ENCODE measurements at places on chromosomes 1 and 21.

GRCh38 chr1:246107516-246108277 is 399.4 kb downstream of the SMYD3 start:
- DNase-seq = no peak

GRCh38 chr1:94304553-94304952 is 67.2 kb upstream of the ARHGAP29 start:
- no peak for DNase-seq

DNA sequence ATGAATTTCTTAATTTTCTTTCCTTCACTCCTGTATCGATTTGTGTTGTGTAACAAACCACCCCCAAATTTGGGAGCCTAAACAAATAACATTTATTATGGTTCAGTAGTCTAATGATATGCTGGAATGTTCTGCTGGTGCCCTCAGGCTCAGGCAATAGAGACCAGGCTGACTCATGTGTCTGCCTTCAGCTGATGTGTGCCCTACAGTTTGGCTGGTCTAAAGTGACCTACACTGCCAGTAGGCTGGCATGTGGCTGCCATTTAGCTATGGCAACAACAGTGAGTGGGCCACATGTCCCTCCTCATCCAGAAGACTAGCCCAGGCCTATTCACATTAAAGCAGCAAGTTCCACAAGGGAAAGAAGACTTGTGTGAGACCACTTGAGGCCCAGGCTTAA is 115.8 kb downstream of the PTPRC start:
- DNase-seq = no peak

DNA sequence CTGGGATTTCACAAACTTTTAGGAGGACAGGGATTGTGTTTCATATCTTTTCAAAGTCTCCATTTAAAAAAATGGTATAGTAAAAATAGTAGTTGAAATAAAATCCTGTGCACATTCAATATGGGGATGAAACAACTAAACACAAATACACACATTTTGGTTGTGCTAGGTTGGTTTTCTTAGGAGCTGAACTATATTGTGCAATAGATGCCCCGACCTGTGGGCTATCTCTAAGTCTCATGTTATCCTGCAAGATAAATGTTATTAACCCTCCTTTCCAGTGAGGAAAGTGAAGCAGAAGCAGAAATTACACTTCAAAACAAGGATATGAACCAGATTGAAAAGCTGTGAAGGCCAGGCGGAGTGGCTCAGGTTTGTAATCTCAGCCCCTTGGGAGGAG is 1.3 kb upstream of the PLD5 start:
- no peak for DNase-seq

DNA sequence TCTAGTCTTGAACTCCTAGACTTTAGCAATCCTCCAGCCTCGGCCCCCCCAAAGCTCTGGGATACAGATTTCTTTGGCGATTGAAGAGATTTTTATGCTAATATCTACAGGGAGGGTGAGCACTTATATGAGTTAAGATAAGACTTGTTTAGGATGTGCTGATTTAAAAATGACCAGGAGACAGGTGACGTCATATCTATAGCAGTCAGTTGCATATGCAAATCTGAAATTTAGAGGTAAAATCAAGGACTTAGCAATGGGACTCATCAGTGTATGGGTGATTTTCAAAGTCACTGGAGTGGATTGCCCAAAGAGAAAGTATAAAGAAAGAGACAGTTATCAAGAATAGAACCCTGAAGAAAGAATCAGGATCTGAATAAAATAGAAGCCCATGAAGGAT is 394.5 kb downstream of the ADGRL2 start:
- no peak for DNase-seq

DNA sequence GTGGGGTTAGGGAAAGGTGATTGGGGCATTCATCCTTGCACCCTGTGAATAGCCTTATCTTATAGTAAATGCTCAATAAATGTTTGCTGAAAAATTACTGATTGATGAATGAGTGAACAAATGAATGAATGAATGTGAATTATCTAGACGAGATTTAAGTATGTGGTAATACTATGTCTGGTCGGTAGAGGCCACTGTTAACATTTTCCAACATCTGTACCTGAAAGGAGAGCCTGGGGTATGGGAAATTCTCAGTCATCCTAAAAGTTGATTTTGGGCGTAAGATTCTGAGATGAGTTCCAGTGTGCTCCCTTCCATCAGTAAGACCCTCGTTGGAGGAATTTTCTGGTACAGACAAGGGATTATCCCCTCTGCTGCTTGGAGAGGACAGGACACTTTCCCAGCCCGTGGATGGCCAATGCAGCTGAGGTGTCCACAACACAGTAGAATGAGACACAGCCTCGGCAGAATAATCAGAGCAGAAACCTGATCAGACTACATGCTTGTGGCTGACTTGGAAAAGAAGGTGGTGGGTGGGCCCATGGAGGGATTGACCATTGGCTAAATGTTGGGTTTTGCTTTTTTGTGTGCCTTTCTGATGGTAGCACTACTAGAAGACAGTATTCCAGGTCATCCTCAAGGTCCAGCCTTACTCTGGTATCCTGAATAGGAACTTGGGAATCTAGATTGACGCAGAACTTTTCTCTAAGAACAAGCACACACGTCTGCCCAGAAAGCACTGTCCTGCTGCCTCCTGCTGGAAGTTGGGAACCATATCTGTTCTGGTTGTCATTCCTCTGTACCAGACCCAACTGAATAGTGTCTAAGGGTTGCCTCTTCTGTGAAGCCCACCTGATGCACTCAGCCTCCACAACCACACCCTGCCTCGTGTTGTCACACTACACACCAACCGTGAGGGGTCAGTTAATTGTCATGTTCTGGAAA is 262.0 kb downstream of the TNR start:
- DNase-seq = no peak

DNA sequence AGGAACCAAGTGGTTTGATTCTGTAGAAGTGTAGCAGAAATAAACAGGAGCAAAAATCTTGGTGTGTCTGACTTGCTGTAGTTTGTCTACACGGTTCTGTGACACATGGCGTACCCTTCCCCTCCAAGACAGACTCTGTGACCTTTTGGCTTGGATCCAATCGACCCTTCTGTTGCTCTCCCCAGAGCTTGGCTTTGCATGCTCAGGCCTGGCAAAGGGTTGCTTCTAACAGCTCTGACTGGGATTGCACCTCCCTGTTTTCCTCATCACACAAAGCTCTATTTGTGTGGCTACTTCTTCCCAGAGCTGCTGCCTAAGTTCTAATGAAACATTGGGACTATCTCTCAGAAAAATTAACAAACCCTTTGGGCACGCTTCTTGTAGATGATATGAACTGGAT is 24.0 kb downstream of the NGF start:
- DNase-seq = no peak

DNA sequence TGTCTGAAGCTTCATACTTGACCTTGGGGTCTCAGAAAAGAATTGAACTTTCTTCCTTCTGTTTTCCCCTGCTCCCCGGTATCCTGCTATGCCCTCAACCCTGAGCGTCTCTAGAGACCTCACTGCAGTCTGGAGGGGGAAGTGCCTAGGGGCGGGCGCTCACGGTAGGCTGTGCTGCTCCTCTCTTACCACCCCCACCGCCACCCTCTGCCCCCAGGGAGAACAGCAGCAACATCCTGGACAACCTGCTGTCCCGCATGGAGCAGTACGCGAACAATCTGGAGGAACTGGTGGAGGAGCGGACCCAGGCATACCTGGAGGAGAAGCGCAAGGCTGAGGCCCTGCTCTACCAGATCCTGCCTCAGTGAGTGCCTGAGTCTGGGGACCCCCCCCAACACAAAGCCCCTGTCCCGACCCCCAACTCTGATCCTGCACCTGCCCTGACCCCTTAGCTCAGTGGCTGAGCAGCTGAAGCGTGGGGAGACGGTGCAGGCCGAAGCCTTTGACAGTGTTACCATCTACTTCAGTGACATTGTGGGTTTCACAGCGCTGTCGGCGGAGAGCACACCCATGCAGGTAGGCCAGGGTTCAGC is 10.3 kb downstream of the NPR1 start:
- DNase-seq = no peak

GRCh38 chr1:209876078-209876800 is 48.5 kb downstream of the UTP25 start:
- no peak for DNase-seq

GRCh38 chr1:192732787-192733186 is 76.1 kb upstream of the RGS2 start:
- no peak for DNase-seq

- no peak for DNase-seq
These were observed 87.9 kb upstream of the HMCN1 start for GRCh38 chr1:185646202-185646683.

DNA sequence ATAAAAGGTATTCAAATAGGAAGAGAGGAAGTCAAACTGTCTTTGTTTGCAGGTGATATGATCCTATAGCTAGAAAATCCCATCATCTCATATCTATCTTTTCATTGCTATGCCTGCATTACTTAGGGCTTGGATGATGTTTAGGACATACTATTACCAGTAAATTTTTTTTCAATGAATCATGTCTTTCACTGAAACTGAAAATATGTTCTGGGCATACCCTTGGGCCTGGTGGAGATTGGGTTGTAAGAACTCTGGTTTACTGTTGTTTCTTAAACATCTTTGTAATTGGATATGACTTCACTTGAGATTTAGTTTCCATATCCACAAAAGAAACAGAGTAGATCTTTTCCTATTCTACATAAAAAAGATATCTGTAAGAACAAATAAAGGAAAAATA is 502.2 kb upstream of the PRMT6 start:
- DNase-seq = no peak

DNA sequence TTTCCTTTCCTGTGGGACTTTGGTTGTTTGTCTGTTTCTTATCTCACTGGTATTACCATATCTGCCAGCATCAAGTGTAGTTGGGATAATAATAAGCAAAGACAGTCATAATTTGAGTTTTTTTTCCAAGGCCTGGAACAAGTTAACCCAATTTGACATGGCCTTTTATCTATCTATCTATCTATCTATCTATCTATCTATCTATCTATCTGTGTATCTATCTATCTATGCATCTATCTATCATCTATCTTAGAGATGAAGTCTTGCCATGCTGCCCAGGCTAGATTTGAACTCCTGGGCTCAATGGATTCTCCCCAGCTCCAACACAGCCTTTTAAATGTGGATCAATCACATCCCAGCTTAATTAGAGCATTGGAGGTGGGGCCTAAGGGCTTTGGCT is 174.1 kb upstream of the CSF3R start:
- DNase-seq = no peak

GRCh38 chr1:148264374-148265276 is 112.5 kb upstream of the NBPF11 start:
- DNase-seq = no peak

DNA sequence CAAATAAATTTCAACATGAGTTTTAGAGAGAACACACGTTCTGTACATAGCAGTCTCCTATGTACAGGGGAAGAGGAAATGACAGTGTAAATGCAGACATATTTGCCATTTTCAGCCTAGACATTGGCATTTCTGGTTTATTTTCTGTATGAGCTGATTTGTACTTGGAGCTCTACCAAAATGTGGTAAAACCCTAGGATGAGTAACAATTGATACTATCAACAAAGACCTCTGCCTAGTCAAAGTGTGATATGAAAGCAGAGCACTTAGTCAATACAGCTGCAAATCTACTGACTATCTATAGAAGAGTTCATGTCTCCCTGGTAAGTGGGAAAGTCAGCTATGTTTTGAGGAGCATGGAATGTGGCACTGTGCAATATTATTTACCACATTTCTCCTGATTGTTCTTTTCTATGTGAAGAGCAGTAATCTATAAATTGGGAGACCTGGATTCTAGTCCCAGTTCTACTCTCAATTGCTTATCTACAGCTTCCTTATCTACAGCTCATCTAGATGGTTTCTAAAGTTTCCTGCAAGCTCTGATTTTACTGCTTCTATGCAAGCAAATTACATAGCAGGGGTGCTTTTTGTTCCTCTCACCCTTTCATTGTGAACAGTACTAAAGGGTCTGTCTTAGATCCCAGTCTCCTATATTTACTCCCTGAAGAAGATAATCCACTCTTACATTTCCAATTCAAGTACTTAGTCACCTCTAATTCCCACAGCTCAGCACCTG is 334.2 kb downstream of the NTNG1 start:
- DNase-seq = no peak

GRCh38 chr21:29641635-29642550 is 297.9 kb downstream of the GRIK1 start:
- no peak for DNase-seq

- no peak for DNase-seq
These were observed 523.6 kb downstream of the SMYD3 start for GRCh38 chr1:245983294-245983967.

DNA sequence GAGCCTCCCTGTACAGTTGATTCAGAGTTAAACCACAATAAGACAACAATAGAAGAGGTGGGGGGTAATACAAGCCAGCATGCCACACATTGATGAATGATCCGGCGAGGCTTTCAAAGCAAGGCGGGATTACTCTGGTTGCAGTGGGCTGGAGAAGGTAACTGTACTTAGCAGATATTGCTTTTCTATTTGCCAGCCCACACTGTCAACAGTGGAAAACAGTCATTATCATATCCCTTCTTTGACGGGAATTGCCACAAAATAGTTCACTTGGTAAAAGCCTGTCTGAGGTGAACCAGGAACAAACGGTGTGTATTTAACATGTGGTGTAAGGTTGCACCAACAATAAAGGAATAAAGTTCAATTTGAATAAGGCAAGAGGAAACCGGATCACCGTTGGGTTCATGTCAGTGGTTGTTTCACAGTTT is 5.8 kb upstream of the KCNJ15 start:
- DNase-seq = no peak

- DNase-seq = no peak
These were observed 668.0 kb downstream of the MRPL39 start for GRCh38 chr21:24939291-24939690.

DNA sequence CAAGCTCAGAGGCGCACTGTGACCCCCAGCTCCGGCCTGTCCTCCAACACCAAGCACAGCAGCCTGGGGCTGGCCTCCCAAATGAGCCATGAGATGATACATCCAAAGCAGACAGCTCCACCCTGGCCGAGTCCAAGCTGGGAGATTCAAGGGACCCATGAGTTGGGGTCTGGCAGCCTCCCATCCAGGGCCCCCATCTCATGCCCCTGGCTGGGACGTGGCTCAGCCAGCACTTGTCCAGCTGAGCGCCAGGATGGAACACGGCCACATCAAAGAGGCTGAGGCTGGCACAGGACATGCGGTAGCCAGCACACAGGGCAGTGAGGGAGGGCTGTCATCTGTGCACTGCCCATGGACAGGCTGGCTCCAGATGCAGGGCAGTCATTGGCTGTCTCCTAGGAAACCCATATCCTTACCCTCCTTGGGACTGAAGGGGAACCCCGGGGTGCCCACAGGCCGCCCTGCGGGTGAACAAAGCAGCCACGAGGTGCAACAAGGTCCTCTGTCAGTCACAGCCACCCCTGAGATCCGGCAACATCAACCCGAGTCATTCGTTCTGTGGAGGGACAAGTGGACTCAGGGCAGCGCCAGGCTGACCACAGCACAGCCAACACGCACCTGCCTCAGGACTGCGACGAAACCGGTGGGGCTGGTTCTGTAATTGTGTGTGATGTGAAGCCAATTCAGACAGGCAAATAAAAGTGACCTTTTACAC is 29.1 kb downstream of the SLC19A1 start:
- DNase-seq = no peak

Data from GM12864 (cell line).